RPMI8226 (cell line): ENCODE measurements at places on chromosomes 6 and 20.

DNA sequence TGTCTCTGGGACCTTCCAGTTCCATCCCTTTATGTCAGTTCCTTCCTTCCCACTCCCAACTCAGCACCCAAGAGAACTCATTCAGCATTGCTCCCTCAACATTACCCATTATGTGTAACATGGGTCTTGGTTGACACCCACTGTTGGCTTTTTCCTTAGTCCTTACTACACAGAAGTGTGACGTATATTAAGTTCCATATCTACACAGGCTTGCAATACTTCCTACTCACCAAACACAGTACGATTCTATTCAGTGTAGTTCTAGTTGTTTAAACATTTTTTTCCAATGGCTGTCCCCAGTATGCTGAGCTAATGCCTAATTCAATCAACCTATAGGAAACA, 37.7 kb downstream of the ARHGAP18 start:
- no peak for DNase-seq

- no peak for DNase-seq
Measured at GRCh38 chr6:110358553-110359160, 508 bp upstream of the METTL24 start.

- no peak for DNase-seq
Measured at GRCh38 chr20:32556312-32557184, 28.6 kb downstream of the NOL4L start.

GRCh38 chr6:154592199-154592860, 81.8 kb upstream of the CNKSR3 start:
- DNase-seq = no peak

DNA sequence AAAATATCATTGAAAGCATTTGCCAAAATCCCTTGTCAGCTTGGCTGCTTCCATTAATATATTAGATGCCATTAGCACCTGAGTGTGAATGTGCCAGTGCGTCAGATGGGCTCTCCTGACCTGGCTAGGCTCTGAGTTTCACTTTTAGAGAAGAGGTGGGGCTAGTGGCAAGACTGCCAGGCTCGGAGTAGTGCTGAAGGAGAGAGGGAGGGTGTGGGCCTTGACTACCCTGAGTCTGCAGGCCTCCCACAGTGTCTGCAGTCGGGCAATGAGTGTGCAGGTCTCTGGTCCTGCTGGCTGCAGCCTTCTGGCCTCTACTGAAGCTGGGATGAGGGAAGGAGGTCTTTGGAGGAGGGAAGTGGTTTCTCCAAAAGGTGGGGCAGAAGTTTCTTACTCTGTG, 34.6 kb upstream of the PNPLA1 start:
- no peak for DNase-seq

DNA sequence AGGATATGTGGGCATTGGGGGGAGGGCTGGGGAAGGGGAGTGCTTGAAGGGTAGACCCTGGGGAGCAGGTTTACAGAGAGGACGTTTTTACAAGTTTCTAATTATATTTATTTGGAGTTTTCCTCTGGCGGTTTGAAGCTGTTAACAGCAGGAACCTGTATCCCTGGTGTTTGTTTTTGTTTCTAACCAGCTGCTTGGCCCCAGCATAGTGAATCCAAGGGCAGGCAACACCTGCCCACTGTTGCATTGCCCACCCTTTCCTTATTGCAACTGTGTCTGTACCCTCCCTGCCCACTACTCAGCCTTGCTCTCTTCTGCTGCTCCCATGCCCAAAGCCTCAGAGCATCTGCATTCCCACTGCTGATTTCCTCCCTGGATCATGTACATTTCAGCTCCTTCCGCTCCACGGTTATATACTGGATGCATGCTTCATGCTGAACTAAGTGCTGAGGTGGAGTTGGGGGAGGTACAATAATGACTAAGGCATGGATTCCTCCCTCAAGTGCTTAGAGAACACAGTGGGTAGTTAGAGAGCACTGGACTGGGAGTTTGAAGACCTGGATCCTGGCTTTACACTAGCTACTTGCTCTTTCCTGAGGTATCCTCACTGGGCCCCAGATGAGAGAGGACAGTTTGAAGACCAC, 6.0 kb downstream of the SCUBE3 start:
- DNase-seq = no peak

- DNase-seq = no peak
Measured at GRCh38 chr6:11129908-11130565, 18.5 kb upstream of the ERVFRD-1 start.

DNA sequence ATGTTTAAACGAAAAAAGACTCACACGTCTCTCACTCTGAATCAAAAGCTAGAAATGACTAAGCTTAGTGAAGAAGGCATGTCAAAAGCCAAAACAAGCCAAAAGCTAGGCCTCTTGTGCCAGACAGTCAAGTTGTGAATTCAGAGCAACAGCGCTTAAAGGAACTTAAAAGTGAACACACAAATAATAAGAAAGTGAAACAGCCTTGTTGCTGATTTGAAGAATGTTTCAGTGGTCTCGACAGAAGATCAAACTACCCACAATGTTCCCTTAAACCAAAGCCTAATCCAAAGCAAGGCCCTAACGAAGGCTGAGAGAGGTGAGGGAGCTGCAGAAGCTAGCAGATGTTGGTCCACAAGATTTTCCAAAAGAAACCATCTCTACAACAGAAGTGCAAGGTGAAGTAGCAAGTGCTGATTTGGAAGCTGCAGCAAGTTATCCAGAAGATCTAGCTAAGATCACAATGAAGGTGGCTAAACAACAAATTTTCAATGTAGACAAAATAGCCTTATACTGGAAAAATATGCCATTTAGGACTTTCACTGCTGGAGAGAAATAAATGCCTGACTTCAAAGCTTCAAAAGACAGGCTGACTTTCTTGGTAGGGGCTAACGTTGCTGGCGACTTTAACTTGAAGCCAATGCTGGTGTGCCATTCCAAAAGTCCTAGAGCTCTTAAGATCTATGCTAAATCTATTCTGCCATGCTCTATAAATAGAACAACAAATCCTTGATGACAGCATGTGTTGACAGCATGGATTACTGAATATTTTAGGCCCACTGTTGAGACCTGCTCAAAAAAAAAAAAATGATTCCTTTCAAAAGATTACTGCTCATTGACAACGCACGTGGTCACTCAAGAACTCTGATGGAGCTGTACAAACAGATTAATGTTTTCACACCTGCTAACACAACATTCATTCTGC, 40.3 kb downstream of the SEC63 start:
- no peak for DNase-seq

- no peak for DNase-seq
Measured at GRCh38 chr6:52420668-52421358, 671 bp downstream of the EFHC1 start.

GRCh38 chr6:122736163-122736562, 43.4 kb upstream of the FABP7 start:
- DNase-seq = no peak
